ENCODE measurements at places on chromosomes 1 and 21. TPM values are rescaled to one million over a fixed set of nuclear protein-coding genes. Genes with fewer than 3 reads are reported as not detected.

Gene TMEM167B
- 35.3 TPM for polyA plus RNA-seq

Gene SMCP
- polyA plus RNA-seq, result not detected

Gene CAMK1G
- polyA plus RNA-seq, result 3.0 TPM

Gene CDCA8
- 9.5 TPM for polyA plus RNA-seq

Gene IL19
- not detected for polyA plus RNA-seq

Gene CD247
- polyA plus RNA-seq, result not detected

Gene MYBPH
- polyA plus RNA-seq, result 5.5 TPM

Gene KMO
- 0.07 TPM for polyA plus RNA-seq

Gene TNFRSF9
- 0.02 TPM for polyA plus RNA-seq

Gene IGSF21
- not detected for polyA plus RNA-seq

Gene KRTAP10-10
- polyA plus RNA-seq, result not detected

Gene BATF3
- polyA plus RNA-seq, result 3.6 TPM

Gene ETV3L
- not detected for polyA plus RNA-seq

Gene CHIA
- polyA plus RNA-seq, result not detected

All from fibroblast of lung (primary cell).